Vagina (tissue), 2 donors: ENCODE measurements at places on chromosomes 5 and 9.
A peak's percentile ranks its signal among the peaks of the same experiment; 100 is the strongest.

DNA sequence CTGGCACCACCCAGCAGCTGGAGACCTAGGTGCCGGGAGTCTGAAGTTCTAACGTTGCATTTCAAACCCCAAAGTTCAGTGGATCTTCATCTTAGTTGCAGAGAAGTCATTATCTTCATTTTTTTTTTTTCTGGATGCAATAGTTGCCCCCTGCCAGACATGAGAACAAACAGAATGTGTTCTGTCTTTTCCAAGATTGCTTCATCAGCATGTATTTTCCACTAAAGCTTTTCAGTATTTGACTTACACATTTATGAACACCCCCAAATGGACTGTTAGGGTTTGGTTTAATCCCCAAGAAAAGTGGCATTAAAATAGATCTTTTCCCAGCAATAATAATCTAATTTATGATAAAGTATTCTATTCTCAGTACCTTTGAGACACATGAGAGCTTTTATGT is 135.2 kb upstream of the OSMR start:
- no peak for DNase-seq

- no peak for DNase-seq
These were observed 82.6 kb downstream of the MRPS27 start for GRCh38 chr5:72237415-72237814.

GRCh38 chr5:10077791-10078545 is 171.7 kb downstream of the ATPSCKMT start:
- DNase-seq: no peak

GRCh38 chr5:40495237-40495635 is 184.5 kb upstream of the PTGER4 start:
- no peak for DNase-seq

DNA sequence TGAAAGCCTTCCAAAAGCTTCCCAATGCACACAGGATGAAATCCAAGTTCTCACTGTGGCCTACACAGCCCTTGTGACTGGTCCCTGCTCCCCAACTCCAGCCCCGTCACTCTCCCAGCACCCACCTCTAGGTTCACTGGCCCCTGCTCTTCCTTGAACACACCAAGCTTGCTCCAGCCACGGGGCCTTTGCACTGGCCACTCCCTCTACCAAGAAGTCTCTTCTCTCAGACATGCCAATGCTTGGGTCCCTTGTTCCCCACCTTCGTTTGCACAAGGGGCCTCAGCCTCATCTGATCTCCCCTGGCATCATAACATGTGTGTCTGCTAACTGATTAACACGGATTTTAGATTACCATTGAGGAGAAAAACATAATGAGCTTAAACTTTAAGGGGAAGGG is 56.0 kb downstream of the ROR2 start:
- no peak for DNase-seq

DNA sequence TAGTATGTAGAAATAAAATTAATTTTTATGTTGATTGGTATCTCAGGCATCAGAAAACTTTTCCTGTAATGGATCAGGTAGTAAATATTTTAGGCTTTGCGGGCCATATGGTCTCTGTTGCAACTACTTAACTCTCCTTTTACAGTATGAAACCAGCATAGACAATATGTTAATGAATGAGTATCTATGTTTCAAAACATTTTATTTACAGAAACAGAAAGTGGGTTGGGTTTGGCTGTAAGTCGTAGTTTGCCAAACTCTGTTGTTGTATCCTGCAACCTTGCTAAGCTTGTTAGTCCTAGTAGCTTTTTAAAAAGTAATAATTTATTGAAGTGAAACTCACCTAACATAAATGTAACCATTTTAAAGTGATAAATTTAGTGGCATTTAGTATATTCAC is 132.1 kb downstream of the NR3C1 start:
- no peak for DNase-seq

- no peak for DNase-seq
These were observed 41.6 kb downstream of the LPAR1 start for GRCh38 chr9:110996436-110997220.

DNA sequence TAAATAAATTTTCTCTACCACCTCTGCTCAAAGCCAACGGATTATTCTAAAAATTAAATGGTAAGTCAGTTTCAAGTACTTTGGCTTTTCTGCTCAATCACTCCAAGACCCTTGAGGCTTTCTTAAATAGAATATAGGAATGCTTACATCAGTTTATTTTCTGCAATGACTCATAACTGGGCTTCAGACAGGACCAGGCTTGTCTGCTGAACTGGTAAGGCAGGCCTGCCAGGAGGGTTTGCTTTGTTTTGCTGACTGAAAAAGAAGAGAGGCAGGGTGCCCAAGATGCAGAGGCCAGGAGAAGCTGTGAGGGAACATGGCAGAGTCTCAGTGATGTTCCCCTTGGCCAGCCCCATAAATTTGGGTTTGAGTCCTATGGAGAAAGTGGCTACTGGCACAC is 60.3 kb upstream of the EPB41L4A start:
- no peak for DNase-seq

GRCh38 chr5:90020575-90021538 is 388.7 kb downstream of the CETN3 start:
- DNase-seq: no peak

DNA sequence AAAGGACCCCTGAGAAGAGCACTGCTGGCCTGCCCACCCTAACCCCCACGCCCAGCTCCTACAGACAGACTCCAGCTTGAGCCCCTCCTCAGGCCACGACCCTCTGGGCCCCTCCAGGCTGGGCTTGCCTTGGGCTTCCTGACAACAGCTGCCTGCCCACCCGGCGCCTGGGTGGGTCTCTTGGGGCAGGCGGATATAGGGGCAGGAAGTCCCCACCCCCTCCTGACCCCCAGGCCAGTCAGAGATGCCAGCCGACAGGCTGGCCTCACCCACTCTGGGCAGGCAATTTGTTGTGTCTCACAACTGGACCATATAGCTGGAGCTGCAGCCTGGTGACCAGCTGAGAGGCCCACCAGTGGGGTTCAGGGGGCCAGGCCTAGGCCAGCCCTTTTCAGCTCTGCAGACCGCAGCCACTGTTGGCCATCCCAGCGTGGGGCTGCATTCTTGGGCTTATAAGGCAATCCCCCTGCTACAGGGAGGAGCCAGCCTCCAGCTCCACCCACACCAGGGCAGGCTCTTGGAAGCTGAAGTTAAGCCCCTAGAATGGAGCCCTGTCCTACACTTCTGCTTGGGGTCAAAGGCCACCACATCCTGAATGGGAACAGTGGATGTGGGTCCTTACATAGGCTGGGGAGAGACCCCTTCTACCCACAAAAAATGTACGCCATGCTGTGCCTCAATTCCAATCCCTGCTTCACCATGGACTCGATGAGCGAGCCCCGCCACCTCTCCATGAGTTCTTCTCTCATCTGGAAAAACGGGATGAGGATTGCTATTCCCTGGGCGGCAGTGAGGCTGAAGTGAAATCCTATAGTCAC is 2.0 kb downstream of the PDLIM7 start:
- no peak for DNase-seq

- no peak for DNase-seq
These were observed 49.8 kb downstream of the GABBR2 start for GRCh38 chr9:98658951-98659351.

- DNase-seq: no peak
These were observed 127.5 kb upstream of the CCNG1 start for GRCh38 chr5:163309914-163310313.

- DNase-seq: no peak
These were observed 96.7 kb upstream of the CHD1 start for GRCh38 chr5:99025298-99026045.

DNA sequence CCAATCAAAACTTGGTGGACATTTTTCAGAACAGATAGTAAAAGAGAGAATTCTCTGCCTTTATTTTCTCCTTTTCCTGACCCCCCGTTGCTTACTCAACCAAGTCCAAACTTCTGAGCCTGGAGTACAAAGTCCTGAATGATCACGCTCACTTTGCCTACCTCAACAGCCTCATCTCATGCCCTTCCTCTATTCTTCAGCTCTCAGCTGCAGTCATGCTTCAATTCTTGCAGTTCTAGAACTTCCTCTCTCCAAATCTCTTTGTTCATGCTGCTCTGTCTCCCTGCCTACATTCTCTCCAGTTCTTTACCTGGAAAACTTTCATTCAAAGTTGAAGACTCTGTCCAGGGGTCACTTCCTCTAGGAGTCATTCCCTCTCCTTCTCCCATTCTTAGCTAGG is 398.5 kb upstream of the SLC24A2 start:
- no peak for DNase-seq

DNA sequence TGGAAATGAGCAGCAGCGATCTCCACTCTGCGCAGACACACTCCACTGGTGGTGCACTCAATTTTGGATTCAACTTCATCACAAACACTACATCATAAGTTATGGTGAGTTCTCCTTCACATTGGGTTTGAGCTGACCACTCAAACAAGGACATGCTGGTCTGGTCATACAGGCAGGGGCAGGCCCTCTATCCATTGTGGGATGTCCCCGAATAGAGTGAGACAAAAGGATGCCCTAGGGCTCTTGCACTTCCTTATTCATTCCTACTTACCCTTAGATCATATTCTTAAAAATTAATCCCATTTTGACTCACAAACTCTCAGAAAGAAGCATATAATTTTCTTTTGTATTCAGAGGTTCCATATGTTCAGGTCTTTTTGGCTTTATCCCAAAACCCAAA is 16.3 kb upstream of the PJA2 start:
- DNase-seq: no peak

DNA sequence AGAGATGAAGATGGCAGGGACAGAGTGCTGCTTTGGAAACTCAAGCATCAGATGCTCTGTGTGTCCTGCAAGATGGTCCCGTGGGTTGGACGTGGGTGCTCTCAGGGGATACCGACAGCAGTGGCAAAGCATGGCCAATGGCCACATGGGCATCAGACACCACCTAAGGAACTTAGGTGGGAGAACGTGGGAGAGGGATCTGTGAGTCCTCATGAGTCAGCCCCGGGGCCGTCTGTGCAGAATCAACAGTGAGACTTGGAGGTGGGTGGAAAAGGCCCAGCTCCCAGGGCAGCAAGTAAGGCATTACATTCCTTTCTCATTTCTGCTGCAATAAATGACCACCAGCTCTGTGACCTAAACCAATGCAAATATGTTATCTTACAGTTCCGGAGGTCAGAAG is 77.0 kb downstream of the RAD23B start:
- no peak for DNase-seq

GRCh38 chr5:180786531-180787398 is 15.8 kb downstream of the MGAT1 start:
- peak; percentile 82 for DNase-seq

- DNase-seq: no peak
These were observed 27.9 kb downstream of the SKIC3 start for GRCh38 chr5:95526871-95527270.

GRCh38 chr5:169758886-169759285 is 121.8 kb downstream of the DOCK2 start:
- no peak for DNase-seq

- no peak for DNase-seq
These were observed 564.0 kb upstream of the MEF2C start for GRCh38 chr5:89447027-89447426.

- no peak for DNase-seq
These were observed 93.2 kb upstream of the CPEB4 start for GRCh38 chr5:173794901-173795416.

- no peak for DNase-seq
These were observed 1888.9 kb upstream of the CDH6 start for GRCh38 chr5:29304545-29304944.

DNA sequence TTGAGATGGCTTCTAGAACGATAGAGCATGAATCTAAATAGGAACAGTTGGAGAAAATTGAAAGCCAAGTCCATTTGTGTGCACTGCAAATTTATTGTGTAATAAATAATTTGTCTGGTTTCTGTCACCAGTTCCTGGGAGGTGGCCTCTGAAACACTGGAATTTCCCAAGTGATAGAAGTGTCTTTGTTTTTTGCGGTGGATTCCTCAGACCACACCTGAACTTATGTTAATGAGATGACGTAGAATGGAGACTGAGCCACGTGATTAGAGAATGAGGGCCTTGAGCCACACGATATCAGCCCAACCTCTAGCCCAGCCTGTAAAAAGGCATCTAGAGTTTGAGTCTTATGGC is 105.1 kb downstream of the MSX2 start:
- no peak for DNase-seq

GRCh38 chr5:139638090-139638735 is 9.9 kb upstream of the CXXC5 start:
- DNase-seq: no peak

DNA sequence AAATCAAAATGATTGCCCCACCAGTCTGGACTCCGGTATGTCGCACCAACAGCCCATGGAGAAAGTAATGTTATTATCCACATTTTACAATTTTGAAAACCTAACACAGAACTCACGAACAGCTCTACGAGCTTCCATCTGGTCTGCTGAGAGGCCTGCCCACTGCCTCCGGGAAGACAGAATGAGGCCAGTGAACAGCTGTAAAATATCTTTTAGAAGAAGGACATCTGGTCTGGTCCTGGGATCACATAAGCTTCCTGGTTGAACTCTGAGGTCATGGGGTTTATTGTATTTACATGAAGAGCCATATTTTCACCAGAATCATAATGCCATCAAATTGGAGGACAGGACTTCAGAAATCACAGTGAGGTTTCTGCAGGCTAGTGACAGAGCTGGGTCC is 89.0 kb downstream of the FRMD3 start:
- DNase-seq: no peak

DNA sequence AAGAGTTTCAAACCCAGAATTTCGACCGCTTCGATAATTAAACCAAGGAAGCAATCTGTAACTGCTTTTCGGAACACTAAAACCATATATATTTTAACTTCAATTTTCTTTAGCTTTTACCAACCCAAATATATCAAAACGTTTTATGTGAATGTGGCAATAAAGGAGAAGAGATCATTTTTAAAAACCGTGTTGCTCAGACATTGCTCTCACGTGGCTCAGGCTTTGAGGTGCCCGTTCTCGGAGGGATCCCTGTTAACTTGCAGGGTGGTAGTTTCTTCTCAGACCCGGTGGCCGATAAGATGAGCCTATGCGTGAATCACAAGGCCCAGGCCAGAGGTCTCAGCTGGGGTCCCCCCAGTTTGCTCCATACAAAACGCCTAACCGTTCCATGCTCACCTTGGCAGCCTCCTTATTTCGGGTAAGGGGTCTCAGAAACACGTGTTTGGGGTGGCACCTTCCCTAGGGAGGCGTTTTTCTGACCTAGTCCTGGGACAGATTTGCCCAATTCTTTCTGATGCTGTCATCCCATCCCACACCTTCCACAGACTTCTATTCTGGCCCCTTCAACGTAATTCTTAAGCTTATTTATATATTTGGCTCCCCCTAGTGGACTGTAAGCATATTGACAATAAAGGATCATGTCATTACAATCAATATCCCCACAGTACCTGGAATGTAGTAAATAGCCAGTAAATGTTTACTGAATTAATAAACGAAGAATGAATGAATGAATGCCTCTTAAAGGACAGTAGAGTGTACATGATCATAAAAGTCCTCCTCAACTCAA is 48.1 kb downstream of the THBS4 start:
- no peak for DNase-seq

DNA sequence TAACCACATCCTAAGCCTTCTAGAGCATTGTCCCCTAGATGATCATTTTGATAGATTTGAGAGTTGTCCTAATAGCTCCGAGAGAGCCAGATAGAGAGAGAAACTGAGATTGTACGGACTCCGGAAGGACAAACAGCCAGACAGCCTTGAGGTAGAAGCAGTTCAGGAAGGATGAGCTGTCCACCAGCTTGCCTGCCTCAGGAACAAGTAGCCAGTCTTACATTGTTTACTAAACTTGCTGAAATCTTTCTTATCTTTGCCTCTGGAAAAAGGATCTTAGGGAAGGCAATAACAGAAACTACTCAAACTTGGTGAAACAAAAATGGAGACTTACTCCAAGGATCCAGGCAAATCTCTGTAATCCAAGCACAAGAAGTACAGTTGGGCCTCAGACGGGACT is 39.0 kb upstream of the SAP30L start:
- no peak for DNase-seq

- DNase-seq: no peak
These were observed 202.7 kb downstream of the ATP10B start for GRCh38 chr5:160649304-160649703.

- DNase-seq: no peak
These were observed 71.8 kb downstream of the STX17 start for GRCh38 chr9:99978221-99978620.
